ENCODE measurements at places on chromosomes 13 and 19.

DNA sequence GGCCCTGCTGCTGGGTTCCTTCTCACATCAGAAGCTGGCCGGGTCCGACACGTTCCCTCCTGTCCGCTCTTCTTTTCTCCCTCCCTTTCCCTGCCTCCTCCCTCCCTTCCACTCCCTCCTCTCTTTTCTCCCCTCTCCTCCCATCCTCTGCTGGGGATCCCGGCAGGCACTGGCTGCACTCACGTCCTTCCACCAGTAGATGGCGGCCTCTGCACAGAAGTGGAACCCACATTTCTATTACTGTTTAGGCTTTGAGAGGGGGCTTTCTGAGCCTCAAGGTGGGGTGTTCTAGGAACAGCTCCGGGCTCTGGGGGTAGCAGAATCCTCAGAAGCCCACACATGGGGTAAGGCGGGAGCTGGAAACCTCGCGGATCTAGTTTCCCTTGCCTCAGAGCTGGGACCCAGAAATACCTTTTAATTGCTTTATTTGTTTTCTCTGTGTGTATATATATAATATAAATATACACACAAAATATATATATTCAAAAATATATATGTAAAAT is 294.2 kb downstream of the ZNF536 start:
- DNase-seq, result no peak

DNA sequence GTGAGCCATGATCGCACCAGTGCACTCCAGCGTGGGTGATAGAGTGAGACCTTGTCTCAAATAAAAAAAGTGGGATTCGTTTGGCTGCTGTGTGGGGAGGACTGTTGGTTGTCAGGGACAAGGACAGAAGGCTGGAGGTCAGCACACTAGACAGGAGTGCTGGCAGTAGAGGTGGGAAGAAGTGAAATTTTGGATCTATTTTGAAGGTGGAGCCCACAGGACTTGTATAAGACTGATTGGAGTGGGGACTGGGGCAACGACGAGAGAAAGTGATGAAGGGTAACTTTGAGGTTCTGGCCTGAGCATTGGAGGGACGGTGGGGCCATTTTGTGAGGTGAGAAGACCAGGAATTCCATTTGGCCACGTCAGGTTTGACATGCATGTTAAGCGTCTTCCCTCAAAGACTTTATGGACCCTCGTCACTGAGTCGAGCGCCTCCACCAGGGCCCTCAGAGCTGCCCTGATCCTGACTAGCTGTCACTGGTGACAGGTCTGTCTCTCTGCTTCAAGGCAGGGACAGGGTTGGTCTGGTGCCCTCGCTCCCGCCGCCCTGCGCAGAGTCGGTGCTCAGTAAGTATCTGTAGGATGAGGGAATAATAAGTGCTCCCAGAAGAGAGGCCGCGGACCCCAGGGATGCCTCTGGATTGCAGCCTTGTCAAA is 673 bp downstream of the CTU1 start:
- no peak for DNase-seq

- DNase-seq, result no peak
Observed at GRCh38 chr19:13162724-13163608, 12.8 kb downstream of the IER2 start.

- DNase-seq, result peak; percentile 28
Observed at GRCh38 chr13:39244561-39245230, 206.4 kb downstream of the NHLRC3 start.

DNA sequence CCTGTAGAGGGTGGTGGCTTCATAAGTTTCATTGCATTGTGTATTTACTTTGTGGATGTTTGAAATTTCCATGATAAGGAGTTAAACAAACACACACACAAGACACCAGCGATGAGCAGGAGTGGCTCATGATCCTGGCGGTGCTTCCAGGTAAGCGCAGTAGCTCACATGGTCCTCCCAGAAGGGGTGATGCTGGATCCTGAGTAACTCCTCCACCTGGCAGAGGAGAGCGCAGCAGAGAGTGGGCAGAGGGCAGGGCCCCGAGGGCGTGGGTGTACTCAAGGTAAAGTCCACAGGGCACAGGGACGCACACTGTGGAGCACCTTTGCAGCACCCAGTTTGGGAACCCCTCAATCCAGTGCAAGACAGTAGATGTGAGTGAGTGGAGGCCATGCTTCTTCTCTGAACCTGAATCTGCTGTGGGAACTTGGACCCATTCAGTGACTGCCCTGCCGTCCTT is 54.0 kb downstream of the RFX2 start:
- DNase-seq, result no peak

GRCh38 chr13:112179421-112179820 is 112.5 kb downstream of the SOX1 start:
- no peak for DNase-seq

GRCh38 chr19:46404753-46405468 is 8.5 kb downstream of the CCDC8 start:
- DNase-seq, result no peak

- no peak for DNase-seq
Observed at GRCh38 chr13:80530191-80530590, 189.3 kb upstream of the SPRY2 start.

Data from NCI-H187 treated with DMSO at 0.1 percent for 48 hours (cell line).